Stimulated activated CD4-positive, alpha-beta T cell treated with anti-CD3 and anti-CD28 coated beads, Interleukin-1b, Interleukin-23, amount 100 ng/mL, for 1 hour (primary cell): ENCODE measurements at places on chromosomes 5 and 9.
A peak's percentile ranks its signal among the peaks of the same experiment; 100 is the strongest.

- no peak for DNase-seq
Observed at GRCh38 chr9:114471157-114471556, 34.1 kb downstream of the WHRN start.

DNA sequence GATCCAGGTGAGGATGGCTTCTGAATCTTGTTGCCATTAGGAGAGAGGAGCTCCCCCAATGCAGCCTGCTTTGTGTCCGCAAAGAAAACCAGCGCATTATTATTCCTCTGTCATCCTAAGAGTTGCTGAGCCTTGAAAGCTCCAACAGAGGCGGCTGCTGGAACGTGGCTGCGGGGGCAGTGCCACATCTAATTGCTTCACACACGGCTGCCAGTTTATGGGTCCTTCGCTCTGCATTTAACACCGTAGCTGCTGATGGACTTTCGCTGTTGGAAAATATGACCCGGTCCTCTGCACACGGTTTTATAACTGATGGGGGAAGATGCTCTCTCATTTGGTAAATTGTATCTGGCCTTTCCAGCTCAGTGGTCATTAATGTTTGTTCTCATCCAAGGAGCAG, 38.0 kb downstream of the ZNF622 start:
- no peak for DNase-seq

DNA sequence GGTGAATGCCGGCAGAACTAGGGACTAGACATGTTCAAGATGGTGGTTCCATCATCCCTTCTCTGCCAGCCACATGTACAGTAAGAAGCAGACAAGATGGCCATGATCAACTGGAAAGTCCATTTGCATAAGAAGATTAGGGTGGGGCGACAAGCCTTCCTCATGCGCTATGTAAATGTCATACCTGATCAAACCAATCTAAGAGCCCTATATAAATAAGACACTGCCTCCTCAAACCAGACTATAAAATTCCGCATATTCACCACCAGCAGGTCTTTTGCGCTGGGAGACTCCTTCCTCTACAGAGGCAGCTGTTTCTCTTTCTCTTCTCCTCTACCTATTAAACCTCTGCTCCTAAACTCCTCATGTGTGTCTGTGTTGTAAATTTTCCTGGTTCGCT, 53.8 kb downstream of the TIMD4 start:
- DNase-seq, result no peak

DNA sequence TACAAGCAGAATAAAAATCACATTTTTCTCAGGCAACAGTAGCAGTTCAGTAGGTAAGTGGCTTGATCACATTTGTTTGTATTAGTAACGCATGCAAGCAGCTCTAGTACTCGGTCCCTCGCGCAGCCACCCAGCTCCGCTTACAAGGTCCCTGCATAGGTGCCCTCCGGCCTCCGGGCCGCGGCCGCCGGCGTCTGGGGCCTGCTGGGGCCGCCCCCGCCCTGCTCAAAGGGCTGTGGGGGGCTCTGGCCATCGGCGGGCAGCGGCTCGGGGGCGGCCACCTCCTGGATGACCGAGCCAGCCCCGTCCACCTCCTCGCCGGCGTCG, 50.2 kb upstream of the UBAC1 start:
- no peak for DNase-seq

- DNase-seq, result no peak
Observed at GRCh38 chr9:36956908-36957307, 77.2 kb downstream of the PAX5 start.

DNA sequence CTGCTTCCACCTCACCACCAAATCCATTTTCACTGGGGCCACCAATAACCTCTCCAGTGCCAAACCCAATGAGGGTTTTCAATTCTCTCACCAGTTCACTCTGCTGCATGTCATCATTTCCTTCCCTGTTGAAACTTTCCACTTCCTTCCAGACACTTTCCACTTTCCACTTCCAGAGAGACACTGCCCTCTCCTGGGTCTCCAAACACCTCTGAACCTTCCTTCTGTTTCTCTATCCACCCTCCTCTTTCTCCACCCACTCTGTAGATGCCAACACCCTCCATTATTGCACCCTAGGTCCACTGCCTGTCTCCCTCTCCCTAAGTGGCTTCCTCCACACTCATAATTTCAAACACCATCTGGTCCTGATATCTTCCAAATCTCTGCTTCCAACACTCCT, 39.6 kb downstream of the PDE6A start:
- DNase-seq, result no peak

DNA sequence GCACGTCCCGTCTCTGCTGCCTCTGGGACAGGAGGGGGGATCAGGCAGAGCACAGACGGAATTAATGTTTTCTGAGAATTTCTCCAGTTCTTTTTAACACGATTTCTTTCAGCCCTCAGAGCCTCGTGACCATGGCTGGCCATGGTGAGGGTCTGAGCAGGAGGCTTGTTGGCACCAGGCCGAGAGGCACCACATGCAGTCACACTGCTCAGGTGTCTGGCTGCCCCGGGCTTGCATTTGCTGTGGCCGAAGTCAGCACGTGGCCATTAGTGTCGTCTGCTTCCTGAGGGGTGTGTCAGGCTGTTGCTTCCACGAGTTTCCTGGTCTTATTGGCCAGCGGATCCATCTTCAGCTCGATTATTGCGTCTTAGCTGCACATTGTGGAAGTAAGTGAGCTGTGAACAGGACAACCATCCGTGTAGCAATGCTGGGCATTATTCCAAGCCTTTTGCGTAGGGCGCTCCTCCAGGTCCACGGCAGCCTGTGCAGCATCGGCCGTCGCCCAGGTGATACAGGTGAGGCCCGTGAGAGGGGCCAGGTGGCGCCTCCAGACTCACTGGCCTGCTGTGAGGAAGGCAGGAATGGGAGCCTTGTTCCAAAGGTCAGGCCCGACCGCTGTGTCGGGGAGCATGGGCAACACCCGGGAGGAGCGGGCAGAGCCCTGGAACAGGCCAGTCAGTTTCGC, 114.2 kb upstream of the CACNA1B start:
- DNase-seq, result no peak

DNA sequence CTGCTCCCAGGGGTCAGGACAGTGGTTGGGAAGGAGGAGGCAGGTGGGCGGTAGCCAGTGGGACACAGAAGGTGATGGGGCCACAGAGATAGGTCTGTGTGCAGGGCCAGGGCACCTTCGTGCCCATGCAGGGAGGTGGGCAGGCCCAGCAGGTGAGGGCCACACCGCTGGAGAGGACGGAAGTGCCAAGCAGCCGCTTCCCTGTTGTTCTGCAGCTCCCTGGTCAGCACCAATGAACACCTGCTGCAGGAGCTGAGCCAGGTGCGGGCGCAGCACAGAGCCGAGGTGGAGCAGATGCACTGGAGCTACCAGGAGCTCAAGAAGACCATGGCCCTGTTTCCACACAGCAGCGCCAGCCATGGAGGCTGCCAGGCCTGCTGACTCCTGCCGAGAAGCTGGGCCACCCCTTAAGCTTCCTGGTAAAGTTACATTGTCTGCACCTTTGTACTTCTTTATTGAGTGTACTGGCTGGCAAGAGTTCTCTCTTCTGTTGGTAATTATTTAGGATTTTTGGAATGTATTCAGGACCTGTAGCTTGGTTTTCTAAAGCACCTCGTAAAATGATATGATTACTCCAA, 40.3 kb downstream of the TPPP start:
- DNase-seq, result no peak

DNA sequence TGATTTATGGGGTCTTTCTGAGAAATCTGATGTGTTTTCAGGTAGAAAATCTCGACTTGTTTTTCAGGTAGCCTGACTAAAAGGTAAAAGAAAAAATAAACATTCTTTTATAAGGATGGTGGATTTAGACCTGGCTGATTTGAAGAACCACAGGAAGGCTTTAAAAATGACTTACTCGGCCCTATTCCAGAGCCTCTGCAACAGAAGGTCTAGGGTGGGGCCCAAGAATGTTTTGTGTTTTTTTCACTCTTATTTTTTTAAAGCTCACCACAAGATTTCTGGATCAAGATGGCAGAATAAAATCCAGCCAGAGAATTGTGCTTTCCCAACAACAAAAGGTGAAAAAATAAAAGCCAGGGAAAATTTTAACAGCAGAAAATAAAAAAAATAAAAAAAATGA, 59.1 kb downstream of the FNBP1 start:
- DNase-seq, result no peak

DNA sequence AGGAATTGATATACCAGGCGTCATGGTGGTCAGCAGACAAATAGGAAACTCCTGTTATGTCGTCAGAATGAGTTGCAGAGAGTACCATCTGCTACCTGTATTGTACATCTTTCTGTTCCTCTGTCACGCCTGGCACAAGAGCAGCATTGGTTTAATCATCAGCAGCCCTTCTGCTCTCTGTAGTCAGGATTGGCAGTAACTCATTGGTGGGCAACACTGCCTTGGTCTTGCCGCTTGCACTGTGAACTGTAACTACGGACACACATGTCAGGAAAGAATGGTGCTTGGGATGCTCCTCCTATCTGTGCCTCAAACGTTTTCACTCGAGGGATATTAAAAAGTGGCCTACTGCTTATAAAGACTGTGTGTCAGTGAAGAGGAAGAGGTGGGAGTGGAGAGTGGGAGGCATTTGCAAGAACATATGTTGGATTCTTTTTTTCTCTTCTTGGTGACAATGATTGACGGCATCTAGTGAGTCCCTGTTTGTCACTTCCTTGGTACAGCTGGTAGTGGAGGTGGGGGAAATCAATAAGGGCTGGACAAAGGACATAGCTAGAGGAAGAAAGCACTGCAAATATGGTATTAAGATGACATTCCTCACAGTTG, 76.6 kb downstream of the F2RL2 start:
- DNase-seq, result no peak

- DNase-seq, result no peak
Observed at GRCh38 chr5:77272206-77272605, 61.7 kb downstream of the PDE8B start.

DNA sequence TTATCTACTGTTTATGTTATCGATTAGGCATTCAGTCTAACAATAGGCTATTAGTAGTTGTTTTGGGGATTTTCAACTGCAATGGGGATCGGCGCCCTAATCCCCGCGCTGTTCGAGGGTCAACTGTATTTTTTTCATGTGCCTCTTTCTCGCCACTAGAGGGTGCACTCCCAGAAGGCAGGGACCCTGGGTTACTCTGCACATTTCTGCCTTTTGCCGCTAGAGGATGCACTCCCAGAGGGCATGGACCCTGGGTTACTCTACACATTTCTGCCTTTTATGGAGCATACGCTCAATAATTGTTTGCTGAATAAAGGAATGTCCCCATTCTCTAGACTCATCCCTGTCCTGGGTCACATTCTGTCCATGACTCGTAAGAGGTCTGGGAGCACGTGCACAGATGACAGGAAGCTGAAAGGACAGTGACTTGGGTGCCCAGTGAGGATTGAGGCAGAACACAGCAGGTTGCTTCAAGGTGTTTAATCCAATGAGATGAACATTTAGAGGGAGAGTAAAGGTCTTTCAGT, 27.9 kb upstream of the RECK start:
- DNase-seq, result peak; percentile 12

- DNase-seq, result peak; percentile 53
Observed at GRCh38 chr9:135701959-135702721, at the start of gene KCNT1. Gene KCNT1, plus strand, starts transcription at chr9:135702185. Its CDS starts 74 bp downstream, at chr9:135702259.

- no peak for DNase-seq
Observed at GRCh38 chr5:2388571-2388970, 362.9 kb downstream of the IRX2 start.

- no peak for DNase-seq
Observed at GRCh38 chr5:178398901-178399700, 166.5 kb upstream of the PHYKPL start.

DNA sequence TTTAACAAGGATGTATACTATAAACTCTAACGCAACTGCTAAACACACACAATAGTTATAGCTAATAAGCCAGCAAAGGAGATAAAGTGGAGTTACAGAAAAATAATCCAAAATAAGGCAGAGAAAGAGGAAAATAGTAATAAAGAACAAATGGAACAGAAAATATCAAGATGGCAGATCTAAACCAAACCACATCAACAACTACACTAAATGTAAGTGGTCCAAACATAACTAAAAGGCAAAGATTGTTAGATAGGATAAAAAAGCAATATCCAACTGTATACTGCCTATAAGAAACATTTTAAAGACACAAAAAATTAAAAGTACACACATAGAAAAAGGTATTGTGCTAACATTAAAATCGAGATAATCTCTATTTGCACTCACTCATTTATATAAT, 5.6 kb upstream of the COL23A1 start:
- DNase-seq, result no peak

DNA sequence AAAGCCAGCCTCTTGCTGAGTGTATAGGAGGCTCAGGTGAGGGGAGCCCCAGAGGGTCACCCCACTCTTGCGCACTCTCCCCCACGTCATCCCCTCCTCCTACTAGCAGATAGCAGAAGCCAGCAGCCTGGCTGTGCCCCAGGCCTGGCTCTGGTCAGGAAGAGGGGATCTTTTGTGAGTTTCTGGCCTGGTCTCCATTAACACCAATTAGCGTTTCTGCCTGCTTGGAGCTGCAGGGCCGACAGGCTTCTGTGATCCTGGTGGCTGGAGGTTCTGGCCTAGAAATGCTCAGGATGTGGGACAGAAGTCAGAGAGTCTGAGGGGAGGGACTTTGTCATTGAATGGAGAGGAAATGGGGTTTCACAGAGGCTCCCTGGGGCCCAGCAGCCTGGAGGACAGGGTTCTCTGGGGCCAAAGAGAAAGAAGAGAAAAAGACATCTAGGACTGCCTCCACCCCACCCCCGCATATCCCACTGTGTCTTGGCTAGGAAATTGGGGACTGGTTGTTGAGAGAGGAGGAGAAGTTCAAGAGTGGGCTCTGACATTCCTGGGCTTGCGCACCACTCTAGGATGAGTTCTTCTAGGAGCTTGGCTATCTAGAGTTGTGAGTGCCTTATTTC, 47.5 kb upstream of the ARAP3 start:
- DNase-seq, result no peak

DNA sequence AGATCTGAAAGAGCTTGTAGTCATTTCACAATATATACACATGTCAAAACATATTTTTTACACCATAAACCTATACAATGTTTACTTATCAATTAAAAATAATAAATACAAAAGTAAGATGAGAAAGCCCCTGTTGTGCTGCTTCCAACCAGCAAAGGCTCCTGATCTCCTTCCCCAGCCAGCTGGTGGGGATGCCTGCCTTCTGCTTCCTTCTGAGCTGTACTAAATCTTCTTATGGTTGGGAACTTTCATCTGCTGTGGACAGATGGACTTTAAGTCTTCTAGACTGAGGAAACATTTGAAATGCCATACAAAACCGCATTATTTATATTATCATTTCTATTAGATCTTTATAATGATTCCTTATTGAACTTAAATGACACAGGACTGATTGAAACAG, 745.3 kb upstream of the CHD1 start:
- DNase-seq, result no peak

GRCh38 chr9:1384816-1385215, 334.7 kb downstream of the DMRT2 start:
- DNase-seq, result no peak

DNA sequence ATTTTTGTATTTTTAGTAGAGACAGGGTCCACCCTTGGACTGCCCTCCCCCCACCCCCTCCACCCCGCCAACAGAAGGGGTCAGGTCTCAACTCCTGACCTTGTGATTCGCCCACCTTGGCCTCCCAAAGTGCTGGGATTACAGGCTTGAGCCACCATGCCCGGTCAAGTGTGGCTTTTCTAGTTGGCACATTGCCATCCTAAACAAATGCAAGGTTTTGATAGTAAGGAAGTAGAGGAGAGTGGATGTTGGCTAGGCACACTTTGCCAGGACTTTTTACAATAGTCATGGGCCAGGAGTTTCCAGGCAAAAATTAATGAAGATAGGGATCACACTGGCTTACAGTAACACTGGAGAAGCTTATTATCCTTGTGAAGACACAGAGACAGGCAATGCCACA, 62.4 kb downstream of the GALNT12 start:
- DNase-seq, result no peak

GRCh38 chr9:87140605-87141109, 193.4 kb upstream of the GAS1 start:
- DNase-seq, result no peak
